ENCODE measurements at places on chromosomes 16 and 17. TPM values are rescaled to one million over a fixed set of nuclear protein-coding genes. Genes with fewer than 3 reads are reported as not detected.

DNA sequence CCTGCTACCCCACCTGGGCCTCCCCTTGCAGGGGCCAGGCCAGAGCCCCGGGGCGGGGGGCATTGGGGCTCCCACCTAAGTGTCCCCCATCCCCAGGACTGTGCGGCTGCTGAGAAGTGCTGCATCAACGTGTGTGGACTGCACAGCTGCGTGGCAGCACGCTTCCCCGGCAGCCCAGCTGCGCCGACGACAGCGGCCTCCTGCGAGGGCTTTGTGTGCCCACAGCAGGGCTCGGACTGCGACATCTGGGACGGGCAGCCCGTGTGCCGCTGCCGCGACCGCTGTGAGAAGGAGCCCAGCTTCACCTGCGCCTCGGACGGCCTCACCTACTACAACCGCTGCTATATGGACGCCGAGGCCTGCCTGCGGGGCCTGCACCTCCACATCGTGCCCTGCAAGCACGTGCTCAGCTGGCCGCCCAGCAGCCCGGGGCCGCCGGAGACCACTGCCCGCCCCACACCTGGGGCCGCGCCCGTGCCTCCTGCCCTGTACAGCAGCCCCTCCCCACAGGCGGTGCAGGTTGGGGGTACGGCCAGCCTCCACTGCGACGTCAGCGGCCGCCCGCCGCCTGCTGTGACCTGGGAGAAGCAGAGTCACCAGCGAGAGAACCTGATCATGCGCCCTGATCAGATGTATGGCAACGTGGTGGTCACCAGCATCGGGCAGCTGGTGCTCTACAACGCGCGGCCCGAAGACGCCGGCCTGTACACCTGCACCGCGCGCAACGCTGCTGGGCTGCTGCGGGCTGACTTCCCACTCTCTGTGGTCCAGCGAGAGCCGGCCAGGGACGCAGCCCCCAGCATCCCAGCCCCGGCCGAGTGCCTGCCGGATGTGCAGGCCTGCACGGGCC is 1.9 kb downstream of the WFIKKN1 start:
- DNase-seq = no peak

- no peak for DNase-seq
Measured at GRCh38 chr17:39848600-39848999, 15.5 kb downstream of the IKZF3 start.

DNA sequence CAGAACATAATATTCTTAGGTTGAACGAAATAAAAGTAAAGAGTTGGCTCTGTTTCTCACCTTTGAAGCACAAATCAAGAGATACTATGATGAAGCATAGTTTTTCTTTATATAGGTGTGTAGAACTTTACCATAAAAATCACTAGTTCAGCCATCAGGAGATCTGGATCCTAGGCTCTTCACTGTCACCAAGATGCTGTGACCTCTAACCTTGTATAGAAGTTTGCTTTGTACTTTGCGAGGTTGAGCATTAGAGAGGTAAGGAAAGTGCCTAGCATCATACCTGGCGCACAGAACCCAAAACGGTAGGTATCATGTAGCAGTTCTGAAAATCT is 553 bp upstream of the CDC6 start:
- DNase-seq = no peak

GRCh38 chr16:84180519-84181140 is 6.2 kb downstream of the TAF1C start:
- no peak for DNase-seq

DNA sequence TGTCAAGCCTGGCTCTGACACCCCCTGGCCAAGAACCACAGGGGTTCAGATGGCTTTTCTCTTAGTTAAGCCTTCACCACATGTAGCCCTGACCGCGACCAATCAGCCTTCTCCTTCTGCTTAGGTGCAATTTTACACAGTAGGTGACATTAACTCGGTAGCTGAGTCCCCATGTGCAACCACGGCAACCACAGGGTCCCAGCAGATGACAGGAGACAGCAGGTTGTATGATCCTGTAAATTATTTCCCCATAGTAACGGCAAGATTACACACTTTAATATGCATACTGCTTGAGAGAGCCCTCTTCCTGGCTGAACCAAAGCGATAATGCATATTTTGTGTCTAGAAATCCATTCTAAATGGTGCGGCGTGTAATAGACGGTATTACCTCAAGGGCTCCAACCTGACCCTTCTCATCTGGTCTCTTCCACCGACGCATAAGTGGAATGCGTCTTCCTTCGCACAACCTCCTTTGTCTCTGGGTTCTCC is 458.7 kb upstream of the ZFHX3 start:
- no peak for DNase-seq

DNA sequence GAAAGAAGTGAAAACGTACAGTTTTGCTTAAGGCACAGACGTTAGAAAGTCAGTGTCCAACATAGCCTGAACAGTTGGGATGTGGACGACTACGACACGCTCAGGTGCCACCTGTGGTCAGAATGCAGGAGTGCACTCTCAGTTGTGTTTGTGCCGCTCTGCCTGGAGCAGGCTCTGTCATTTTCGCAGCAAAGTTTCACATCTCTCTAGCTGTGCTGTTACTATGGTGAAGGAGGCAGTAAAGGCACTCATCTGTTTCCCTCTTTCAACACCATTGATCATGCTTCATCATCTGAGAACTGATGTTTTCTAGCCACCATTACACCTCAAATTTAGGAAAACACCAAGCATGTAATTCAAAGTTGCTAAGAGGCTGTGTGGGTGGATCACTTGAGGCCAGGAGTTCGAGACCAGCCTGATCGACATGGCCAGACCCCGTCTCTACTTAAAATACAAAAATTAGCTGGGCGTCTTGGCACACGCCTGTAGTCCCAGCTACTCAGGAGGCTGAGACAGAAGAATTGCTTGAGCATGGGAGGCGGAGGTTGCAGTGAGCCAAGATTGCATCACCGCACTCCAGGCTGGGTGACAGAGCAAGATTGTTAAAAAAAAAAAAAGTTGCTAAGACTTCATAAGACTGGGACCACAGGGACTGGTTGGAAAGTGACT is 44.9 kb upstream of the DNAJA2 start:
- DNase-seq = peak; percentile 56

- no peak for DNase-seq
Measured at GRCh38 chr16:72427783-72428331, 255.9 kb upstream of the PMFBP1 start.

GRCh38 chr17:5770441-5771270 is 186.3 kb upstream of the NLRP1 start:
- no peak for DNase-seq

GRCh38 chr16:79210607-79211006 is 389.9 kb downstream of the MAF start:
- no peak for DNase-seq

DNA sequence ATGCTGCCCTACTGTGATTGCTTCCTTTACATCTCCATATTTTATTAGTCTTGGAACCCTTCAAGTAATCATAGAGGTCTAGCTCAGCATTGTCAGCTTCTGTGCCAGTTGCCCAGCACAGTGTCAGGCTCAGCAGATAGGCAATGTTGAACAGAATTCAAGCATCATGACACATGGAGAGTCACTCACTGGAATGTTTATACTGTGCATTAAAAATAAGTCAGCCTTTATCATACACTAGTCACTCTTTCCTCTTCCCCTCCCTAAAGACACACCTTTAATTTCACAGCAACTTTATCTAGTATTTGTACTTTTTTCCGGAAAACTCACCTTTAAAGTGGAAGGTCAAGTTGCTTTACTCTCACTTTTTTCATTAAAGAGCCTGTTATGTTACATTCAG is 253.8 kb upstream of the CDH11 start:
- DNase-seq = peak; percentile 59

DNA sequence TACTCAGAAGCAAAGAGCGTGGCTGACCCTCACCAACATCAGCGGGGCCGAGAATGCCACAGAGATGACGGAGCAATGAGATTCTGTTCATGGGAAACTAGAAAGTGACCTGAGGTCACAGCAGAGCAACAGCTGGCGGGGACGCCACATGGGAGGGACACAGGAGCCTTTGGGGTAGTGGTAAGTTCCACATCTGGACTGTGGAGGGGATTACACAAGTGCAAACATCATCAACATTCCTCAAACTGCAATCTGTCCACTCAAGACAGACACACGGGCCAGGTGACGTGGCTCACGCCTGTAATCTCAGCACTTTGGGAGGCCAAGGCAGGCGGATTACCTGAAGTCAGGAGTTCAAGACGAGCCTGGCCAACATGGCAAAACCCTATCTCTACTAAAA is 11.2 kb downstream of the HAGH start:
- DNase-seq = no peak

DNA sequence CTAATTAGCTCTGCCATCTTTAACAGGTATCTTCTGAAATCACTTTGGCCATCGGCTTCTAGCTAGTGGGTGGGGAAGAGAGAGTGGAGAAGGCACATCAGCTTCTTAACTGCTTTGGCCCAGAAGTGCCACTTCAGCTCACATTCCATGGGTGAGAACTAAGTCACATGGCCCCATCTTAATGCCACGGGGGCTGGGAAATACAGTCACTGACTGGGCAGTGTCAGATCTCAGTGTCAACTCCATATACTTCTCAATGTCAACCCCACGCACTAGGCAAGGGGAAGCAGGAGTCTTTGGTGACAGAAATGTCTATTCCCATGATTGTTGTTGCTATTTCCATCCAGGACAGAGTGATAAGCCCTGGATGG is 29.4 kb downstream of the CCR7 start:
- DNase-seq = no peak

DNA sequence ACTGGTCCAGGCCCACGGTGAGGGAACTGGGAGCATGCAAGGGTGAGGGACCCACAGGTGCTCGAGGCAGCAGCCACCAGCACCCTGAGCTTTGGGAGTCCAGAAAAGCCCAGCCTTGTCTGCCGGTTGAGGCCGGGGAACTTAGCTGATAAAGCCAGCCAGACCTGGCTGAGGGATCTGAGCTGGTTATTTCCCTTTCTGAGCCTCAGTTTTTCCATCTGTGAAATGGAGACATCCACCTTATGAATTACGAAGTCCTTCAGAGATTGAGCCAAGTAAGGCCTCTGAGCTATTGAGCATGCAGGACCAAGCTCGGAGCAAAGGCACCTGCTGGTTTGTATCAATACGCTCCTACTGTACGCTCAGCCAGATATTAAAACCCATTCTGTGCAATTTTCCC is 13.8 kb downstream of the NECAB2 start:
- no peak for DNase-seq

DNA sequence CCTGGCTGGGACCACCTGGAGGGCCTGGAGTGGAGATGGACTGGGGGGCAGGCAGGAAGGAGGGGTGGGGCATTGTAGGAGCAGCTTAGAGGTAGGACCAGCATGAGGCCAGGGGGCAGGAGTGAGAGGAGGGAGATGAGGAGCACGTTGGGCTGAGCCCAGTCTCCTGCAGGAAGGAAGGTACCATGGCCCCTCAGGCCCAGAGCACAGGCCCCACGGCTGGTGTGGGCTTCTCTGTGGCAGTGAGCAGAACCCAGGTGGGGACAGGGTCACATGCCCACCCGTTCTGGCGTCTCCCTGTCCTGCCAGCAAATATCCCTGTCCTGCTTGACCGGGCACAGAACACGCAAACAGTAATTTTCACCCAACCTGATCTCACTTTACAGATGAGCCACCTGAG is 141.8 kb downstream of the ENGASE start:
- DNase-seq = no peak

DNA sequence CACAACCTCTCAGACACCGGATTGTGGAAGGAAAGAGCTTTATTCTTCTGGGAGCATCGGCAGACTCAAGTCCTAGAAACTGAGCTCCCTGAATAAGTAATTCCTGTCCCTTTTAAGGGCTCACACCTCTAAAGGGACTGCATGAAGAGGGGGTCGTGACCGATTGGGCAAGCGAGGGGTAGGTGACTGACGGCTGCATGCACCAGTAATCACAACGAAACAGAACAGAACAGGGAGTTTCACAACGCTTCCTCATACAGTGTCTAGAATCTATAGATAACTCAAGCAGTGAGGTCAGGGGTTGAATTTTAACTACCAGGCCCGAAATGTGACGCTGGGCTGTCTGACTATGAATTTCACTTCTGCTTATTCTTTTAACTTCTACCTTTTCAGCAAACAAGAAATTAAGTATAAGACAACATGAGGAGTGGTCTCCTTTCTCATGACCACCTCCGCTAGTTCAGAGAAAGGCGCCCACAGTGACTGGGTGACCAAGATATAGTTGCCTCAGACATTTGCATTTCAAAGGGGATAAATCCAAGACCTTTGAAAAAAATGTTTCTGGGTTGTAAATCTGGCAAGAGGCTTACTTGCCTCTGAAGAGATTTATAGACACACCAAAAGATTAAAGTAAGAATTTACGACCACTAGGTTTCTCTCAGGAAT is 88.4 kb upstream of the ATF7IP2 start:
- no peak for DNase-seq

DNA sequence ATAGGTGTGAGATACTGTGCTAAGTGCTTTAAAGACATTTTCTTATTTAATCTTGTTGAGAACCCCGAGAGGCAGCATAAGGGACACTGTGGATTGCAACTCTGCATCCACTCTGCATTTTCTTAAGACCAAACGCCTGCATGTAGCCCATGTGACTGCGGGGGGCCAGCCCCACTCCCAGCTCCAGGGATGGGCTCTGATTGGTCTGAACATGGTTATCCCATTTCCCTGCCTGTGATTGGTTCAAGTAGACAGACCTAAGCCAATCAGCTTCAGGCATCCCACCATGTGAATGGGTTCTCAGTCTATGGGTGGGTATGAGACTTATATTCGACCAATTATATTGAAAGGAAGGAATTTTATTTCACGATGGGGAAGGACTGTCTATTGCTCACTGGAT is 33.2 kb upstream of the USP7 start:
- no peak for DNase-seq

- DNase-seq = peak; percentile 61
Measured at GRCh38 chr17:12040478-12040877, 19.8 kb downstream of the MAP2K4 start.

DNA sequence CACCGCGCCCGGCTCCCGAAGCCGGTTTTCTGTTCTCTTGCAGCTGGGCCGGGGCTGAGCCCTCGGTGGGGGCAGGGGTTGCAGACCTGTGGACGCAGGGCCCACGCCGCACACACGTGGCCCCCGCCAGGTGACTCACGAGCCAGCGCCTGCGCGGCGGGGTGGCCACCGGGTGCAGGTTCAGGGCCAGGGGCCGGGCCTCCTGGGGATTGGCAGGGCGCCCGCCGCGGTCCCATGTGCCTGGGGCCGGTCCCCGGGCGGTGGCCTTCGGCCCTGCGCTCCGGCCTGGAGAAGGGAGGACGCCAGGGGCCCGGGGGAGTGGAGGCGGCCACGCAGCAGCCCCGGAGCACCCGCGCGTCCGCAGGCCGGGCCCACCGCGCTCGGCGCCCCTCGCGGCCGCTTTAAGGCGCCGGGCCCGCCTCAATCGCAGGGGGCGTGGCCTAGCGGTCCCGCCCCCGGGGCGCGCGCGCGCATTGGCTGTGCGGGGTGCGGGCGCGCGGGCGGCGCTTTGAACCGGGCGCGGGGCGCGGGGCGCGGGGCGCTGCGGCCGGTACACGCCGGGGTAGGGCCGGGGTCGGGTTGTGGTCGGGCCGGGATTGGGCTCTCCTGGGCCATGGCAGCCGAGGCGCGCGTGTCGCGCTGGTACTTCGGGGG is at the start of gene SLC25A10:
Gene SLC25A10 (plus strand): TSS at position 471 of the 654 bp plus-strand sequence. CDS start 143 bp downstream, at position 614.
- DNase-seq = peak; percentile 82

GRCh38 chr17:82346342-82347300 is 12.4 kb upstream of the TEX19 start:
- DNase-seq = no peak

Gene CCL1
- polyA plus RNA-seq = not detected

Gene TNRC6C
- polyA plus RNA-seq = 1.3 TPM

Gene FSCN2
- 0.03 TPM for polyA plus RNA-seq

Gene MYO19
- 79.1 TPM for polyA plus RNA-seq

Gene ZNF48
- polyA plus RNA-seq = 4.7 TPM

Gene RNF43
- 6.4 TPM for polyA plus RNA-seq

Gene ABCA6
- polyA plus RNA-seq = 0.34 TPM

Gene XPO6
- polyA plus RNA-seq = 148 TPM

Gene SLFN11
- polyA plus RNA-seq = 0.14 TPM

Gene CHD3
- polyA plus RNA-seq = 22.0 TPM

Gene CMTM1
- 1.5 TPM for polyA plus RNA-seq

Gene DPEP3
- not detected for polyA plus RNA-seq

All from mammary epithelial cell (primary cell).